Stimulated activated CD8-positive, alpha-beta memory T cell treated with anti-CD3 and anti-CD28 coated beads, Interleukin-15, amount 100 ng/mL, for 48 hours (primary cell): ENCODE measurements at places on chromosomes 2 and 18.
A peak's percentile ranks its signal among the peaks of the same experiment; 100 is the strongest.

DNA sequence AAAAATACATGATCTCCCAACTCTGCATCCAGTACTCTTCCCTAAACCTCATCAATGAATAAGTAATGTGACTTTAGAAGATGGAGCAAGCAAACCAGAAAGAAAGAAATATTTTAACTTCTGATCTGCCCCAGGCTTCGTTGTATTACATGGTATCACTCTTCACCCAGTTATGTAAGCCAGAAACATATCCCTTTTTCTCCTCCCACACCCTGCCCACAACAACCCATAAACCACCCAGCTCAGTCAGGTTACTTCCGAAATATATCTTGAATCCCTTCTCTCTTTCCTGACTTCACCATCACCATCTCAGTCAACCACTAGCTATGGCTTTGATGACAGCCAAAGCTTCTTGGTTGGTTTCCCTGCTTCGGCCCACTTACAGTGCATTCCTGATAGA lies 295.8 kb upstream of the PARD3B start:
- DNase-seq, result no peak

DNA sequence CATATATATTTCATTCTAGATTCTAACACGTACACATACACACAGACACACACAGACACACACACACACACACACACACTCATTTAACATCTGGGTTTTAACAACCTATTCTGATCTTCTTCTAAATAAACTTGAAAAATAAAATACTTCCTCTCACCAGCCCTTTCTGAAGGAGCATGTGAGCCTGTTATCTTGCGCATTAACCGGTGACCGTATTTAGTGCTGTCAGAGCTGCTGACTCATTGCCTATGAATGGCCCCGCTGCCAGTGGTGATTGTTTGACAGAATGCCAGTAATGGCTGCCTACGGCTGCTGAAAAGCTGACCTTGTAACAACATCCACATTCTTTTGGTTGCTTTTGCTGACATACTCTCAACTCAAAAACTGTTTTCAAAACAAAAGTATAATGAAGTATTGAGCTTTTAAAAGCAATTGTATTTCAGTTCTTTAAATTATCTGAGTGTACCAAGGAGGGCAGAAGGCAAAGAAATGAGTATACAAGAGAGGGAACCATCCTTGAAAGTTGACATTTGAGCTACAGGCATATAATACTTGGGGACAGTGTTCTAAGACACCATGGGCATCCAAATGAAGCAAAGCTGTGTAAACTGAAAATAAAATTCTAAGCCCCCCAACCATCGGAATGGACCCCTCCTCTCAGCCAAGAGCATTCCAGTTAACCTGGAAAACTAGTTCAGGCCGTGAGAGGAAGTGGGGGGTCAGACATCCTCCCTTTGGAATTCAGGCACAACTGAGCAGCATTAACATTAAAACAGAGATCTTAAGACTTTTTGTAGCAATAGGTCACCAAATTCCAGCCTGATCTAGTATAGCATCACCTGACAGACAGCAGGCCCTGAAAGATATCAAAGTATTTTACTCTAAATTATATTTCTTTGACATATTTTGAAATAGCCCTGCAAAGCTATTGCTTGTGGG lies 50.2 kb upstream of the DTNA start:
- no peak for DNase-seq

DNA sequence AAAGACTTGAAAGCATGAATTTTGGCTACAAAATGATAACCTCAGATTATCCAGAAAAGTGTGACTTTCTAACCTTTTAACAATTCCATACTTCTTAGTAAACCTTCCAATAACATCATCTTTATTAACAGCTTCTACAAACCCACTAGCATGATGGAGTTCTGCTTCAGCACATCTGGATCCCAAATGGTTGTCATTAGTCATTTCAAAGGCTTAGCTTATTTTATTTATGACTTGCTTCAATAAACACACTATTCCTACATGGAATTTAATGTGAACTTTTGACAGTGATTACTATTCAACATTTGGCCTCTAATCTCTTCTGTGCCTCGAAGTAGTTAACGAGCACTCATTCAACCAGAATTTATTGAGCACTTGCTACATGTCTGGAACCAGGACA lies 808.3 kb downstream of the TSN start:
- no peak for DNase-seq

DNA sequence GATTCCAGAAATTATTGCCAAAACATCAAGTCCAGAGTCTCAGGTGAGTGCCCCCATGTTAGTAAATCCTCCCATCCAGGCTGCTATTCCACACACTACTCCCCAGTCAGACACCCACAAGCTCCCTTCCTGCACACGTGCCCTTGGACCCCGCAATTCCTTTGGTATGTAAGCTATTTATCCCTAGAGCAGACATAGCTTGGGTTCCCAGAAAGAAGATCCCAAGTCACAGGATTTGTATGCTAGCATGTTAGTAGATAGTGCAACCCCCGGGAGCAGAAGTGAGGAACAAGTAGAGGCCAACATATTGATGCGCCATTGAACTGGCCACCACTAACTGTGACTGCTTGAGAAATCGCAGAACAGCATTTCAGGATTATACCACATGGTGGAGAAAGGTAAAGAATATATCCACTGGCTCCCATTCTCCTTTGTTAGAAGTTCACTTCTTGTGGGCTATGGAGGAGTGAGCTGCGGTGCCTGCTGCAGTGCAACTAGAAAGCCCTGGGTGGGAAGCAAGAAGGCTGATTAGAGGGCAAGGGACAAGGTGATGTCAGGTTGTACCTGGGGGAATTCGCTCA lies 137.5 kb upstream of the CHAC2 start:
- no peak for DNase-seq

GRCh38 chr18:62523631-62524439 lies 1.0 kb downstream of the ZCCHC2 start:
- DNase-seq, result peak; percentile 28

DNA sequence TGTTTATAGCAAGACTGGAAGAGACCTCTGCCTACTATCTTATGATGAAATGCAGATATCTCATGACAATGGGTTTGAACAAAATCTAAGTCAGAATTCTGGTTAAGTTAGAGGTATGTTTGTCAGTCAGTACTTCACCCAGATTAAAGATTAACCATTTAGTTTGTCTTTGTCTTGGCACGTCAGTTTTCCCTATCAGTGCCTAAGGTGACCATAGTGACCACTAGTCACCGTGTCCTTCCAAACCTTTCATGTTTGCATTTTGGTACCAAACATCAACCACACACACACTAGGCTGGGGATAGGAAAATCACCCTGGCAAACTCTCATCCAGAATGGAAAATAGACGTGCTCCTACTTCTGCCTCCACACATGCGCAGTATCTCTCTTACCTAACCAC lies 248.9 kb downstream of the PIEZO2 start:
- DNase-seq, result no peak

- no peak for DNase-seq
Measured at GRCh38 chr2:44578471-44579093, 216.8 kb downstream of the CAMKMT start.

DNA sequence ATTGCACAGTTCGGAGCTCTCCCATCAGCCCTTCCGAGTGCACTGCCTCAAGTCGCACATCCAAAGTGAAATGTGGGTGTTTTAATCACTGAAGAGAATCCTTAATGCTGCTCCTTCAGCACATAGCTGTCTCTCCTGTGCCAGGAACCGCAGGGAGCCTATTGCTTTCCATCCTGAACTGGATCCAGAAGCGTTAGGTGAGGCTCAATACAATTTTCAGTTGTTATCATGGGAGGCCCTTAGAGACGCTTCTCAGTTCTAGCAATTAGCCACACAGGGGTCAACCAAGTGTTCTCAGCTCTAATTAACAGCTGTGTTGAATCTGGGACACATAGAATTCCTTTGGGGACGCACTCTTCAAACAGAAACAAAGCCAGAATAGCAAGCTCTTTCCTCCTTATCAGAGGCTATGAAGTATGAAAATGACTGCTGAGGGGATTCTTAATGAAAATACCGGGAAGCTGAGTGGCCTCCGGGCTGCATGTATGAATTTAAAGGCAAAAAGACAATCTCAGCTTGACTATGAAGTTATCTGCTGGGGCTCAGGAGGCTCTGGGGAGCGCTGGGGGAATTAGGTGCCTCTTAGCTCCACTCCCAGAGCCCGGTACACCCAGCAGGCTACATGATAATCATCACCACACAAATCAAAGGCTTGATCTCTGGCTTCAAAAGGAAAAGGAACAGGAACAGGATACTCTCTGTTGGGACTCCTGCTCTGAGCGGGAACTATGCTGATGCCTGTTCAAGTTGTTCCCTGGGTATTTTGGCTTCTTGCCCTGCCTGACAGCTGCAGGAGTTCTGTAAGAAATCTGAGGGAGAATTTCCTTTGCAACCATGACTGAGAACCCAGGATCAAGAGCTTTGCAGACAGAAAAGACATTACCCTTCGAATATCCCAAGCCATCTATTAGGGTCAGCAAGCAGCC lies 55.4 kb upstream of the NCOA1 start:
- no peak for DNase-seq

DNA sequence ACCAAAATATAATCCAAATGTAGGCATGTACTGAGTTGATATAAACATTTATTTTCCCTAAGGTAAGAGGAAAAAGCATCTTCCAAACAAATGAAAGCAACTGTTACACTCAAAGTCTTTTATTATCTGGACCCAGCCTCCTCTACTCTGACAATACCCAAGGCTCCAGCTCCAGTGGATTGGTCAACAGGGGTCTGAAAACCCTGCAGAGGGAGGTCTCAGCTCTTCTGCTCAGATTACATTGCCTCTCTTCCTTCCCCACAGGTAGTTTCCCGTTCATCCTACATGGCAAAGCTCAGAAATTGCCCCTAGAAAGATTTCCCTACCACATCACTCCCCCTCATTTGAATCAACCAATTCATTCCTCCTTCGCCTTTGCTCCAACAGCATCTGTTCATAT lies 457.0 kb downstream of the METTL4 start:
- DNase-seq, result no peak

GRCh38 chr2:164371916-164372315 lies 249.4 kb downstream of the GRB14 start:
- DNase-seq, result no peak

DNA sequence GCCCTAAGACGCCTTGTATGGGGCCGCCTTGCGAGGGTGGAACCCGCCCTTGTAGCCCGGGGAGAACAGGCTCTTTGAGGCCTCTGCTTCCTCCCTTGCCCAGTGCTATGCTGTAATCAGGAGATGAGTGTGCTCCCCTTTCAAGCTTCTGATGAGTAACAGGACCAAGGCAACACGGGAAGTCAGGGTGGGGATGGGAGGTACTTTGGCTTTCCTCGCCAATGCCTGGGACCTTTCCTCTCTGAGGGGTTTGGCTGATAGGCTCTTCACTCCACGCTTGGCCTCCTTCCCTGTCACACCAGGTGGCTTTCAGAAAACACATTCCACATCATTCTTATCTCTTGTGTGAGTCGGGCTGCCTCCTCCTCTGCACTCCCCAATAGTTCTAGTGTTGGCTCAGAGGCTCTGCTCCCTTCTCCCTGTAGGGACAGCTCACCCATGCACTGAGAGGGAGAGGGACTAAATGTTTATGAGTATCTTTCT lies 223.7 kb upstream of the TRIB2 start:
- DNase-seq, result no peak

DNA sequence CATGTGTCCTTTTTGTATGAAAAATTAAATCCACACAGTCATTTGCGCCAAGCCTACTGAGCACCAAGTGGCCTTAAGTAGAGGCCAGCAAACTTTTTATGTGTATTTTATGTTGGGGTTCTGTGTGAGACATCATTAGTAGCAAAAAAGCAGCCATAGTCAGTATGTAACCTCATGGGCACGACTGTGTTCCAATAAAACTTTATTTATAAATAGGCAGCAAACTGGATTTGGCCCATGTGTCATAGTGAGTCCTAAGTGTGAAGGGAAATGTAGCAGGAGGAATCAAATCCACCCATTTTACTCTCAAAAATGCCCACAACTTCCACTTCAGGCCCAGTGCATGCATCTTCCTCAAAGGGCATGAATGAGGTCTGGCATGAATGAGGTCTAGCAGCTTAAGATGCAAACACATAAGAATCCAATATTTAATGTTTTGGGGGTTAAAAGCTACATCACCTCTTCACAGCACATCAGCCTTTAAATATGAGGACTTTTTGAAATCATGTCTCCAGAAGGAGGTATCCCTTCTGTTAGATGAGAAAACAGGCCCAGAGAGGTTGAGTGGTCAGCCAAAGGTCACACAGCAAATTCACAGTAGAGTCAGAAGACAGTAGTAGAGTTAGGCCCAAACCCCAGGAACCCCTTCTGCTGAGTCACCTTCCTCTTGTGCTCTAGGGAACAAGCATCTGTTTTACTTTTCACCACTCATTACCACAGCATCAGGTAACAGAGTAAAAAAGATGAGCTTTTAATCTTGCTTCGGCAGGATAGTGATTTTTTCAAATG lies 45.6 kb downstream of the MREG start:
- no peak for DNase-seq

DNA sequence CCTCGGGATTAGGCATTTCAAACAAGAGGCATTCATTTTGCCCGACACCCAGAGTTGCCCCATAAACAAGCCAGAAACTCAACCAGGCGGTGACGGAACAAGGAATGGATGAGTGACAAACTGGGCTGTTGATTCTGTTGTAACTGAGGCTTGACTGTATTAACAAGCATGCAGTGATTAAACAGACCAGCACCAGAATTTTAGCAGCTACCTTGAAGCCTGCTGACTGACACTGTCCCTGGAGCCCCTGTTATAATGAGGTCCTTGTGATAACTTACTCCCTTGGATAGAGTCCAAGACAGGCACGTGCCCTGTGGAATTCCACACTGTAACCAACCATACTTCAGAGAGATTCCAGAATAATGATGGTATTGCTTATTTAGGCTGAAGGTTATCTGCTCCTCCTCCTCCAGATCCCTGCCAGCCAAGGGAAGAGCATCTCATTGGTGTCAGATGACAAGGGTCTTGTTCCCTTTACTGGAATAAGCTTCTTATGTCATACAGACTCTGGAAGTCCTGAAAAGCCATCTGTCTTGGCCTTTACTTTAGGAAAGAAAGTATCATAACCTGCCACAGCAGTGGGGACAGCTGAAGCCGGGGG lies 97.1 kb upstream of the RMDN2 start:
- DNase-seq, result no peak

DNA sequence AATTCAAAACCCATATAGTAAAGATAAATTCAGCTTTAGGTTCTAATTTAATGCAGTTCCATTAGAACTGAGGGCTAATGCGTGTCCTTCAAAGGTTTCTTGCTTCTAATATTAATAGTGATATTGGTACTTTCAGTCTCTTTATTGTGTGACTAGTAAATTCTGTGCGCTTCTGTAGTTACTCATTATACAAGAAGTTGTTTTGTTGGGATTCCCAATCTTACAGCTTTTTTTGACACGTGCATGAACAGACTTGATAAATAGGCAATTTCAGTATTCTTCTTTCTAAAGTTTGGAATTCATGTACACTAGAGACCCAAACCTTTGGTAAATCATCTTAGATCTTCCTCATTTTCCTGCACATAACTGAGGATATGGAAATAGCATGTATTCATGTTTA lies 71.8 kb downstream of the HAUS1 start:
- no peak for DNase-seq

DNA sequence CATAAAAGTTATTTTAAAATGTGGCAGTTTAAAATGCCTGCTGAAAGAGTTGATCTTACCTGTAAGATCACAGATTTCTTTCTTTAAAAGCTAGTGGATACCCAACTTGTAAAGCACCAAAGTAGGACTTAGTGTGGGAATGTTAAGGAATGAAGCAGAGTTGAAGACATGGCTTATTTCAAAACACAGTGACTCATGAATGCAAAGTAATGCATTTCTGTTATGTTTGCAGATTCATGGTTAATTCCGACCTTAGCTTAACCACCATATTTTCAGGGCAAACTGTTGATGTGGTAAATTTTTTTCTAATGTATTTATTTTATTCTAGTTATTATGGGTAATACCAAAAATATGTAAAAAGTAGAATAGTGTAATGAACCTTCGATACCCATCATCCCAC lies 206.8 kb upstream of the FOSL2 start:
- DNase-seq, result no peak
